Retina (tissue), 1 donor: ENCODE measurements at places on chromosomes 4 and X.

DNA sequence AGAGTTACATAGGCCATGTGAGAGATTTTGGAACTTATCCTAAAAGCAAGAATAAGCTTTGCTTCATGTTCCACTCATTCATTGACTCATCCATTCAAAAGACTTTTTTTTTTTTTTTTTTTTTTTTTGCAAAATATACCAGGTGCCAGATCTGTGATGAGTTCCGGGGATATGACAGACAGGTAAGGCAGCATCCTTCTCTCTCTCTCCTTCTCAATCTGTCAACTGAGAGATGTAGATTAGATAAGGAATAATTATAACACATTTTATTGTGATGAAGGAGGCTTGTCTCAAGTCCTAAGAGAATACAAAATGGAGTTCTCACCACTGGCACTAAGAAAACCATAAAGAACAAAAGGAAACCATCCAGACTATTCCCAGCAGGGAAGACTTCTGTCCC lies 190.2 kb upstream of the CPEB2 start:
- no peak for DNase-seq

DNA sequence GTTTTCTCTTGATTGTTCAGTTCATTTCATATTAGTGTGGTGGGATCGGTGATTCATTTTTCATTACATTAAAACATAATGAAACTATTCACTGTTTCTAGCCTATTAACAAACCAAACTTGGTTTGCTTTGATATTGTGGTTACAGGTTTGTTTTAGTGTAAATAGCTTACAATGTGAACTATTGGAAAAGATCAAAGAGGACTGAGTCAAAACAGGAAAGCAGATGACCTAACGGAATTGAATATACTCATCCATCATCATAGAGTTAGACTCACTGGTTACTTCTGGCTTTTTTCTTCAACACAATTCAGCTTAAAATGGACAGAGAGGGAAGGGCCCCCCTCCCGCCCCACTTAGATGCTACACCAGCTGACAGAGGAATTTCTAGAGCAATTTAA lies 616.2 kb upstream of the AADAT start:
- no peak for DNase-seq

GRCh38 chrX:118502161-118502789 lies 6.7 kb downstream of the DOCK11 start:
- DNase-seq = no peak

DNA sequence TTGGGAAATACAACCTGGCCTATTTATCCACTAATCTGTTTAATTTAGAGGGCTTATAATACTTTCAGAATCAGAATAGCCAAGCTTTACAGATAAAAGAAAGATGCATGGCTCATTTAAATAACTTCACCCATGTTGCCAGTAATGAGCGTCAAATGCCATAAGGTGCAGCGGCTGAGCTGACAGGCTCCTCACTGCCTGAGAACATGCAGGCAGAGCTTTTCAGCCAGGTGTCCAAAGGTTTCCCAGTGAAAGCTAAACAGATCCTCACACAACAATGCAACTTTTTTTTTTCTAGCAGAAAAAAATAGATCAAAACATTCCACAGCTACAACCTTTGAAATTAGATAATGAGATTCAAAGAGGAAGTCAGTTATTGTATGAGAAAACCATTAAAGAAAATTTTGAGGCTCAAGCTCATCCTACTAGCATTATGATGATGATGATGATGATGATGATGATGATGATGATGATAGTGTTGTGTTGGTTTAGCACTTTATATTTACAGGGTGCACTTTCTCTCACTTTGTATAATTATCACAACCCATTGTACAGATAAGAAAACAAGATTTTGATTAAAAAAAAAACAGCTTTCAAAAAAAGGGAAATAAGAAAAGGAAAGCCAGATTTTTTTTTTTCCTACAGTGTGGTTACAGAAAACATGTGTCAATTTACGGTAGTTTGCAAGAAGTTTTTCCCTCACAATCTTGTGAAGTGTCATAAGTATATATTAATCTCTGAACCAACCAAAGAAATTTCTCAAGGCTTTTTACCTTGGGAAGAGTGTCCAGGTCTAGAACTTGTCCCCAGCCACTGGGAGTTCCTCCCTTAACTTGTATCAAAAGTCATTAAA lies 12.2 kb upstream of the TNIP3 start:
- DNase-seq = no peak

DNA sequence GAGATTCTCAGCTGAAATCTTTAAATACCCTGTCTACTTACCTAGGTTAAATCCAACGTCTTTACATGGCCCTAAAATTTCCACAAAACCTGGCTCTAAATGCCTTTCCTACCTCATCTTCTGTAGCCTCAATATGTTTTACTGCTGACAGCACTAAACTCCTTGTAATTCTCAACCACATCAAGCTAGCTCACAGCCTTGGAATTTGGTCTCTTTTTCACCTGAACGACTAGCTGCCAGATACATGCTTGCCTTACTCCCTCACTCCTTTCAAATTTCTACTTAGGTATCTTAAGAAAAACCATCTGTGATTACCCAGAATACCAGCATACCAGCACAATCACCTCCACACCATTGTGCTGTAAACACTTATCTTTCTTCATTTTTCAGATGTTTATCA lies 635.6 kb upstream of the PCDH10 start:
- DNase-seq = no peak

GRCh38 chr4:37726666-37727065 lies 40.5 kb upstream of the RELL1 start:
- no peak for DNase-seq

GRCh38 chrX:85930099-85930498 lies 117.3 kb downstream of the CHM start:
- no peak for DNase-seq

- DNase-seq = no peak
Observed at GRCh38 chr4:48367016-48367415, 25.7 kb downstream of the SLAIN2 start.

DNA sequence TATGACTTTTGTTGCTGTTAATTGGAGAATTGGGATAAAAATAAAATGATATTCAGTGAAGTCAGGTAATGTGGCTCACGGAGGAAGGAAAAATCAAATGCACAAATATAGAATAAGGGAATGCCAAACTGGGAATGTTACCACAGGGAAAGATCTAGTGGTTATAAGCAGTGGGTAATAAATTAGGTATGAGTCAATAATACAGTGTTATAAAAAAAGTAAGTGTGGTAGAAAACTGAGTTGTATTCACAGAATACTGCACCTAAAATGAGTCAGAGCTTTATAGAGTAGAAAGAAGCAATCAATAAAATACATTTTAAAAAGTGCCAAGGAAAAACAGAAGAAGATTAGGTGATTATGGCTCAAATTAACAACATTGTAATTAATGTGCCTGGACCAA lies 34.5 kb downstream of the INTS12 start:
- no peak for DNase-seq

GRCh38 chr4:140374130-140374477 lies 658 bp downstream of the SCOC start:
- DNase-seq = no peak
